ENCODE measurements at places on chromosomes 12 and 14.

GRCh38 chr14:94738751-94739150 is 31.2 kb downstream of the GSC start:
- no peak for DNase-seq

GRCh38 chr12:48424644-48425043 is 47.7 kb upstream of the ANP32D start:
- no peak for DNase-seq

- DNase-seq, result no peak
Observed at GRCh38 chr12:32390572-32391219, 8.7 kb upstream of the FGD4 start.

GRCh38 chr12:101570047-101570446 is 24.7 kb upstream of the MYBPC1 start:
- peak; percentile 19 for DNase-seq

DNA sequence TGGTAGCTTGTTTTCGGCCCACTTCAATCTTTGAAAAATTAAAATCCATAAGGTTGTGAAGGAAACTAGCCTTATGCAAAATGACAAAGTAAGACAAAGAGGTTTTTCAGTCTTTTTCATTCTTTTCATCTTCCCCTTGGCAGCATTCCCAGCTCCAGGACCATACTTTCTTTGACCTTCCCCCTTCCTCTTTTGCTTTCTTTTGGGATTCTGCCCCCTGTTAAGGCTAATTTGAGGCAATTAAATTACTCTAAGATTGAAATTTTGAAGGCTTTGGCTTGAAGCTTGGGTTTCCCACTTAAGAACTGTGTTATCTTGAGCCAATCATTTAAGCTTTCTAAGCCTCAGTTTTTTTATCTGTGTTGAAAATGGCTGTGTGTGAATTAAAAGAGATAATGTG is 124.9 kb downstream of the DACT1 start:
- no peak for DNase-seq

DNA sequence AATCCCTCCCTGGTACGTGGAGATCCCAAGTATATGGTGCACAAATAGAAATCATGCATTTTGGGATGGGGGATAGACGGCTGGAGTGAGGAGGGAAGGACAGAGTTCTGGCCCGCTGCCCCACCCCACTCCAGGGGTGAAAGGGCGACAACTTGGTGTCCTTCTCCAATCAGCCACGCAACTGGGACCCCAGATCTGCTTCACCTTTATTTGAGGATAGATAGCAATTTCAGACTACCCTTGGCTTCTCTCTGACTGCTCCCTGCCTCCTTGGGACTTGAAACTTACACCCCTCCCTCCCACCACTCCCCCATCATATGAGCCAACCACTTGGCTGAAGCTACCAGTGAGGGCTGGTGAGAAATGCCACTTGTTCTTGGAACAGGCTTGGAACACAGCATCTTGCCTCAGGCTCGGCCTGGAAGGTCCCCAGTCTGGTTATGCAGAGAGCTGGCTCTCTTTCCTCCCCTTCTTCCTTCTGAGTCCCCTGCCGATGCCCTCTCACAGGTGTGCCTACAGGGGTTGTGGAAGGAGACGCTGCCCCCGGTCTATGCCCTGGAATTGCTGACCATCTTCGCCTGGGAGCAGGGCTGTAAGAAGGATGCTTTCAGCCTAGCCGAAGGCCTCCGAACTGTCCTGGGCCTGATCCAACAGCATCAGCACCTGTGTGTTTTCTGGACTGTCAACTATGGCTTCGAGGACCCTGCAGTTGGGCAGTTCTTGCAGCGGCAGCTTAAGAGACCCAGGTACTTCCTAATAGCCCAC is 8.1 kb downstream of the OAS3 start:
- DNase-seq, result no peak

GRCh38 chr14:61281186-61281947 is at the start of gene TMEM30B:
Gene TMEM30B (minus strand): TSS chr14:61281338. CDS start chr14:61281147, 191 bp downstream.
- no peak for DNase-seq

GRCh38 chr14:71582705-71583104 is 349.5 kb upstream of the RGS6 start:
- DNase-seq, result no peak

GRCh38 chr14:79551523-79551922 is 659.8 kb downstream of the DIO2 start:
- no peak for DNase-seq

GRCh38 chr12:67333649-67334048 is 64.5 kb downstream of the CAND1 start:
- no peak for DNase-seq

- no peak for DNase-seq
Observed at GRCh38 chr12:20260851-20261250, 107.5 kb upstream of the PDE3A start.

DNA sequence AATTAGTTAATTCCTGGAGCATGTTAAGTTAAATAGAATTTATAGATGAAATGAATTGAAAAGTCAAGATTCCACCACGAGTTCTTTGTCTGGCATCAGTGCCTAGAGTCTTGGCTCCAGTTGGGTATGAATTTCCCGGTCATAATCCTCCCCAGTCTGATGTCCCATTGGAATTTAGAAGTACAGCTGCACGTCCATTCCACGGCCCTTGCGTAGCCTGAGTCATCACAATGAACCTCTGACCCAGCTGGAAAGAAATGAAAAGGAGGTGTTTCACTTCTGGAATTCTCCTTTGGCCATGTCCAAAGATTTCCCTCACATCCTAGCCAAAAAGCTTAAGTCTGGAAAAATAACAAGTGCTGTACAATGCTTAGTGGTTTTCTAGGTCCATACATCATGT is 122.7 kb downstream of the KICS2 start:
- no peak for DNase-seq

- no peak for DNase-seq
Observed at GRCh38 chr12:10654003-10654402, 19.8 kb downstream of the STYK1 start.

- DNase-seq, result no peak
Observed at GRCh38 chr12:11830307-11830801, 180.9 kb downstream of the ETV6 start.

DNA sequence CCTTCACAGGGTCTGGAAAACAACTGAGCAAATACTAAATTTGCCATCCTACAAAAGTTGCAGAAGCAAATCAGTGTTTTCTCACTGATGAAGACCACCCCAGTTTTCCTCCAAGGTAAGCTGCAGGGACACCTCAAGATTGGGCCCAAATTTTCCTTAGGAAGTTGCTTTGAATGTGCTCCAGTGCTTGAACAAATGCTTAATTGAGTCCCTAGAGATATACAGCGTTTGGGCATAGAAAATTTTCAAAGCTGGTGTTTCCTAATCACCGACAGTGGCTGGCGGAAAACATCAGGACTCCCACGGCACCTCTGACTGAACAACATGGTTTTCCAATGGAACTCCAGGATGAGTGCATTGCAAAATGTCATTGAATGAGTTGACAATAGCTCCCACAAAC is 92.5 kb upstream of the HMGA2 start:
- no peak for DNase-seq

DNA sequence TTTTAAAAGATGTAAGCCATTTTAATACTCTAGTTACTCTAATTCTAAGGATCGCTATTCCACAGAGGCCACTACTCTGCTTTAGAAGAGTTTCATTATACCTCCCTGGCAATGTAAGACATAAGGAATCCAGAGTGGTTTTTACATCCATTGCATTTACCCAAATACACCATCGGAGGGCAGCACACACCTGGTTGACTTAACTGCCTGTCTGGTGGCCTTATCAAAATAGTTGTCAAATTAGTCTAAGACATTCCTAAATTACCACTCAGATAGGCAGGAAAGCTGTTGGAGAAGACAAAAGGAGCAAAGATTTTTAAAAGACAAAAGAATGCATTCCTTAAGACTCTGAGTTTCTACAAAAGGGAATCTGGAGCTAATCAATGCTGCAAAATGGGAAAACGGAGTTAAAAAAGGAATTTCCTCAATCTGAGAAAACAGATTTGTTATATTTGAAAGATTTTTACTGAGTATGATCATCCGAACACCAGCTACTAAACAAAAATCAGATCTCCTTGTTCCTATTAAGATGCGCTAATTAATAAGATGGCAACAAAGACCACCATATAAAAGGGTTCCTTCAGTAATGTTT is 33.8 kb upstream of the FGD4 start:
- peak; percentile 65 for DNase-seq
